ENCODE measurements at places on chromosomes 6 and 20.

DNA sequence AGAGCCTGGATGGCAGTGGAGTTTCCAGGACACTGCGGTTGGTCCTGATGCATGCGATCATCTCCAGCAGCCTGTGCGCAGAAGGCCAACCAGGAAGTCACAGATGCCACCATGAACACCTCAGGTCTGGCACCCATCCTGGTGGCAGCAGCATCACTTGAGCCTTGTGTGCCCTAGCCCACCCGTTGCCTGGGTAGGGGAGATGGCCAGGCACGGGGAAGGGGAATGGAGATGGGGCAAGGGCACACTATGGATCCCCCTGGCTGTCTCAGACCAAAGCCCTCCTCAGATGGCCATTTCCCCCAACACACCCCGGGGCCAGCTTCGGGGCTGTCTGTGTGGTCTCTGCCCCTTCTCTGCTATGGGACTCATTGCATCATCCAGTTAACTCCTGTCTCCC, 58.3 kb downstream of the GNAS-AS1 start:
- DNase-seq: no peak

- DNase-seq: no peak
These were observed 270.5 kb downstream of the NRN1 start for GRCh38 chr6:5736016-5736738.

GRCh38 chr6:113406048-113406695, 451.0 kb upstream of the MARCKS start:
- no peak for DNase-seq

DNA sequence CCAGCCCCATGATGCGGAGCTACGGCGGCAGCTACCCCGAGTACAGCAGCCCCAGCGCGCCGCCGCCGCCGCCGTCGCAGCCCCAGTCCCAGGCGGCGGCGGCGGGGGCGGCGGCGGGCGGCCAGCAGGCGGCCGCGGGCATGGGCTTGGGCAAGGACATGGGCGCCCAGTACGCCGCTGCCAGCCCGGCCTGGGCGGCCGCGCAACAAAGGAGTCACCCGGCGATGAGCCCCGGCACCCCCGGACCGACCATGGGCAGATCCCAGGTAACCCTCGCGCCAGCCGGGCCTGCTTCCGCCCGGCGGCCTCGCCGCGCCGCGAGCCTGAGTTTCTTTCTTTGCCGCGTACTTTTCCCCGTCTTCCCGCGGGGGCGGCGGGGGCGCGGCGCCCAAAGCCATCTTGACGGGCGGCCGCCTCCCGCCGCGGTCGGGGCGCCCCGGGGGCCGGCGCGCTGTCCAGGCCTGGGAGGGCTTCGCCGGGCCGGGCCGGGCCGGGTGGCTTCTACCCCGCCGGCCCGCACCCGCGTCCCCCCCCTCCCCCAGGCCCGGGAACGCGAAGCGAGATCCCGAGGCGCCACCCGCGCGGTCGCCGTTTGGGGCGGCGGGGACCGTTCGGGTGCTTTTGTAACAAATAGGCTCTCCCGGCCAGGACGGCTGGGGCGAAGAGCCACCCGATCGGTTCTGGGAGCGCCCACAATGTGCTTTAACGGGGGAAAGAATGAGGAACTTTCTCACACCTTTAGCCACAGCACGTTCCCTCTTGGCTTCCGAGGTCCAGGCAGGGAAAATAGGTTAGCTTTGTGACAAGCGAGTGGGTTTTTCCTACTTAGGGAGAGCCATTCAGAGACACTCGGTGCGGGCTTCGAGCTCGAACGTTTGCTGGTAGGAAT, 2.3 kb downstream of the ARID1B start:
- DNase-seq: no peak

Measured in GM04503 (cell line).